ENCODE measurements at places on chromosomes 11 and 22.

GRCh38 chr22:39665661-39666431, 95.3 kb downstream of the CACNA1I start:
- no peaks in the 10 kb centered on the region for H3K36me3 ChIP-seq
- peaks cover 4% of the 10 kb centered on the region for H3K4me1 ChIP-seq
- no peaks in the 10 kb centered on the region for H3K27me3 ChIP-seq
- no peak for DNase-seq

- no peak within 1 kb of the TSS for H3K4me3 ChIP-seq
- H3K4me1 ChIP-seq, result no peaks in the 10 kb centered on the region
- peaks cover 4% of the 10 kb centered on the region for H3K27me3 ChIP-seq
- no peak within 1 kb of the TSS for H3K27ac ChIP-seq
Measured at GRCh38 chr11:59212744-59213631, at the start of gene MPEG1. MPEG1 (minus strand) TSS chr11:59212927; CDS start chr11:59212865, 62 bp downstream.

DNA sequence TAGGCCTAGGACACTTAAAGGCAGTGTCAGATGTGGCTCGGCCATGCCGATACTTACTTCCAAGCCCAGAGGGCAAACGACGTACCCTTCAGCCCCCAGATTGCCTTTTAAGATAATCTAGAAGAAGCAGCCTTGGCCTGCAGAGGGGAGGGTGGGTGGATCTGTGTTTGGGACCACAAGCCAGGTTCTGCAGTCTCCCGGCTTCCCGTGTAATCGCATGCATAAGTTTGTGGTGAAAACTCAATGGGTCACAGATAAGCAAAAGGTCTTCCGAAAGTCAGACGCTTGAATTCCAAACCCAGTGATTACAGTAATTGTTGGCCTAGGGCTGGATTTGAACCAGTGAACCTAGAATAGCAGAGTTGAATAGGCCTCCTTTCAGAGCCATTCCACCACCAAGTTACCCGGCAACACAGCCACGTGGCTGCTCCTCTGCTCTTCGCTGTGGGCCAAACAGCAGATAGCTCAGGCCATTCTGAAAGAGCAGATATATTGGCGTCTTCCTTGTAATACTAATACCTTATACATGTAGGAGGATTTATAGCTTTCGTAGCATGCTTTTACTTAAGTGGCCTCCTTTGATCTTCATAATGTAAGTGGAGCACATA, 170.8 kb upstream of the CADM1 start:
- no peak overlapping the region for H3K4me3 ChIP-seq
- no peaks in the 10 kb centered on the region for H3K36me3 ChIP-seq
- no peaks in the 10 kb centered on the region for H3K4me1 ChIP-seq
- no peak for DNase-seq
- H3K27me3 ChIP-seq, result no peaks in the 10 kb centered on the region
- no peak overlapping the region for H3K27ac ChIP-seq

DNA sequence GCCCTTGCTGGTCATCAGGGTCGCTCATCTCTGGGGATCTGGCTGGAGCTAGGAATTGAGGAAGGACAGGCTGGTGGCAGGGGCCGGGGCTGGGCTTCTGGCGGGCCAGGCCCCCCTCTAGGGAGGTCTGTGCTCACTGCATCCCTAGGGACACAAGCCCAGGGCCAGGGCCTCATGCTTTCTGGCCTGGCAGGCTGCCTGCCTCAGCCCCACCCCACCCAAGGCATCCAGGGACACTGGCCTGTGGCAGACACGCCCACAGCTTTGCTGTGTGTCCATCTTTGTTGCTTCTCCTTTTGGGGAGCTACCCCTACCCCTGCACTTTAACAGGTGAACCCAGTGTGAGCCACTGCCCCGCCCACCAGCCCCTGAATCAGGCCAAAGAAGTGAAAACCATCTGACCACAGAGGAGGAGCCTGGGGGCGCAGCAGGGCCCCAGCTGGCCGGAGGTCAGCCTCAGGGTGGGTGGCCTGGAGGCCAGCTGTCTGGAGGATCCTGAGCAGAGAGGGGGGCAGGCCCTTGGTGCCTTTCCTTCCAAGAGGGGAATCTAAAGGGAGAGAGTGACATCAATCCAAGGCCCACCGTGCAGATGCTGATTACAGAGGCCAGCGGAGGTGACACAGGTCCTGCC, 26.8 kb upstream of the CELSR1 start:
- DNase-seq, result no peak
- peaks cover 8% of the 10 kb centered on the region for H3K4me1 ChIP-seq
- no peak overlapping the region for H3K4me3 ChIP-seq
- H3K27me3 ChIP-seq, result no peaks in the 10 kb centered on the region
- no peak overlapping the region for H3K27ac ChIP-seq
- H3K36me3 ChIP-seq, result no peaks in the 10 kb centered on the region

GRCh38 chr22:38860283-38861169, 11.5 kb downstream of the CBX6 start:
- peaks cover 7% of the 10 kb centered on the region for H3K36me3 ChIP-seq
- H3K4me3 ChIP-seq, result no peak overlapping the region
- H3K27ac ChIP-seq, result no peak overlapping the region
- H3K27me3 ChIP-seq, result no peaks in the 10 kb centered on the region

DNA sequence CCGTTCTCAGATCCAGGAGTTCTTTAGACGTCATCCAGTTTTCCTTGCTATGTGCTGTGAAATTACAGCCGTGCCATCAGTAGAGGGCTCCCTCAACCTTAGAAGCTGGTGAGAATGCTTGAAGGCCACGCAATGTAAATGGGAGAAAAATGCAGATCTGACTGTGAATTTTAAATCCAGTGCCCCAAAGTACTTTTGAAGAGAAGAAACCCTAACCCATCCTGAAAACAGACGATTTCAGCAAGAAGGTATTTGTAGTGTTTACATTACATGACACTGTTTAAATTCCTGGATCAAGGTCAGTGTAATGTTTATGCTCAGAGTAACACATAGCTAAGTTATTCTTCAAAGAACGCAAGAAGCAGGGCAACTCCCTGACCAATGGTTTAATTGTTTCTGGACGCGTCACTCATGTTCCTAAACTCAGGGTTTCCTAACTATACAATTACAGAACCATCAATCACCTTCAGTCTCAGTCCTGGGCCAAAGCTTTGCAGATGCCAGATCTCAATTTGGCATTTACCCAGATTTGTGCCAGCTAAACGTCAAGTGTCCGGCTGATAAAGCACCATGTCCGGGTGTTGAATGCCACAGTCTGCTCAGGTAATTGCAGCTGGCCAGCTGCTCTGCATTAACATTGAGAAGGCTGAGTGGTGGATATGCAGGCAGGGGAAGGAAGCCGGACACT, 38.2 kb downstream of the ADAMTS8 start:
- peaks cover 32% of the 10 kb centered on the region for H3K27me3 ChIP-seq
- no peak overlapping the region for H3K4me3 ChIP-seq
- DNase-seq, result no peak
- H3K4me1 ChIP-seq, result no peaks in the 10 kb centered on the region
- H3K36me3 ChIP-seq, result no peaks in the 10 kb centered on the region

DNA sequence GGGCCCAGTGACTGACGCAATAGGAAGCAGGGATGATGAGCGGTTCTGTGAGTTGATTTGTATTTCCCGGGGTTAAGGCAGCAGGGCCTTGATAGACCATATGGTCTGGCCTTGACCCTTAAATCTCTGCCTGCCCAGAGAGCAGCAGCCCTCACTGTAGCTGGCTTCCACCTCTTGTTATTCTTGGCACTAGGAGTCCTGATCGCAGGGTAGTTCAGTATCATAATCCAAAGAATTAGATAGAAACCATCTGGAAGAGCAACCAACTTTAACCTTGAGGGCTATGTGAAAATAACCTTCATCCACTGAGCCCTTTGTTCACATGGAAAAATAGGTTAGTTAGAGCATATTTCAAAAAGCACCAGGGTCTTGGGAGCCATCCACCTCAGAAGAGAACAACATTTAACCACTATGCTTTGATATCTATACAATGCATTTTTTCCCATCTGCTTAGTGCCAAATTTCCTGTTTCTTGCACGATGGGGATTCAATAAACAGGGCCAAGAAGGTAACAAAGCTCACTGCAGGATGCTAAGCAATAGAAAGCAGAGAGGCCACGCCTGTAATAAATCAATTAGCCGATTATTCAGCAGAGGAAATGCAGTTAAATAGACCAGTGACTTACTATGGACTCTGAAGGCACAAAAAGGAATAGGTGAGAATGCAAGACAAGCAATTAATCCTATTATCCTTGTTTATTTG, 761.3 kb downstream of the OPCML start:
- H3K4me1 ChIP-seq, result no peaks in the 10 kb centered on the region
- no peaks in the 10 kb centered on the region for H3K27me3 ChIP-seq
- no peak overlapping the region for H3K27ac ChIP-seq

- peak overlapping the region; percentile 19 for H3K27ac ChIP-seq
- H3K4me3 ChIP-seq, result no peak overlapping the region
- no peaks in the 10 kb centered on the region for H3K36me3 ChIP-seq
- DNase-seq, result no peak
- H3K4me1 ChIP-seq, result peaks cover 5% of the 10 kb centered on the region
Measured at GRCh38 chr11:110128161-110128560, 35.0 kb downstream of the ZC3H12C start.

- no peaks in the 10 kb centered on the region for H3K27me3 ChIP-seq
- no peak for DNase-seq
Measured at GRCh38 chr11:4610258-4610935, 2.4 kb upstream of the TRIM68 start.

- peaks cover 49% of the 10 kb centered on the region for H3K4me1 ChIP-seq
- H3K27me3 ChIP-seq, result no peaks in the 10 kb centered on the region
- H3K27ac ChIP-seq, result no peak overlapping the region
- no peak for DNase-seq
- H3K4me3 ChIP-seq, result no peak overlapping the region
- H3K36me3 ChIP-seq, result no peaks in the 10 kb centered on the region
Measured at GRCh38 chr22:41922940-41923594, 3.5 kb downstream of the TNFRSF13C start.

- H3K27ac ChIP-seq, result no peak overlapping the region
- no peak overlapping the region for H3K4me3 ChIP-seq
- no peaks in the 10 kb centered on the region for H3K36me3 ChIP-seq
- H3K27me3 ChIP-seq, result peaks cover 44% of the 10 kb centered on the region
Measured at GRCh38 chr11:9092853-9093778, 1.7 kb upstream of the SCUBE2 start.

- no peaks in the 10 kb centered on the region for H3K27me3 ChIP-seq
- no peak for DNase-seq
- H3K4me1 ChIP-seq, result no peaks in the 10 kb centered on the region
- H3K27ac ChIP-seq, result no peak overlapping the region
Measured at GRCh38 chr22:46355996-46356471, 20.5 kb downstream of the TRMU start.

DNA sequence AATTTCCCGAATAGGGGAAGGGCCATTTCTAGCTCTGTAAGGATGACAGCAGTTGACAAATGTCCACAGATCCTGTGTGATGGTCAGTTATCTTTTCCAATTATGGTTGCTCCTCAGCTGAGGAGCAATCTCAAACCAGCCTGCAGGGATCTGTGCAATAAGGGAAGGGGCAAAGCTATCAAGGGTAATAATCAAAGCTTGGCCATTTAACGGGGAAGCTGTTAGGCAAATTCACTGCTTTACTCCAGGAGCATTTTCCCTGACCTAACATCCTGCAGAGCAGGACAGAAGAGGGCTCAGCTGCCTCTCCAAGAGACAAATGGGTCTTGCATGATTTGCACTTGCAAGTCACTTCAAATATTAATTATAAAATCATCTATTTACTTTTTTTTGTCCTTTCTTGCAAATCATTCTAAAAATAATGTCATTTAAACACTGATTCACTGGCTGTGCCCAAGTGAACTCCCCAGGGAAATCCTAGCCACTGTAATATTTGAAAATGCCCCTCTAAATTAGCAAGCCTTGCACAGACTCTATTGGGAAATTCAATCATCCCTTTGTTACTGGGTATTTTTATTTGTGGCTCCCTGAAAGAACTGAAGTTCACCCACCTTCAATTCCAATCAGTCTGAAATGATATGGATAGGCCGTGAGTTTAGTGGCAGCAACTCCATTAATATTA, 1256.7 kb downstream of the LRRC4C start:
- no peaks in the 10 kb centered on the region for H3K4me1 ChIP-seq
- H3K4me3 ChIP-seq, result no peak overlapping the region
- DNase-seq, result no peak
- H3K27ac ChIP-seq, result no peak overlapping the region
- no peaks in the 10 kb centered on the region for H3K36me3 ChIP-seq

- H3K27me3 ChIP-seq, result peaks cover 9% of the 10 kb centered on the region
- no peak overlapping the region for H3K4me3 ChIP-seq
- no peaks in the 10 kb centered on the region for H3K36me3 ChIP-seq
- no peak for DNase-seq
- peaks cover 11% of the 10 kb centered on the region for H3K4me1 ChIP-seq
Measured at GRCh38 chr22:45878051-45878781, 98.7 kb downstream of the WNT7B start.

- DNase-seq, result no peak
- H3K27ac ChIP-seq, result no peak overlapping the region
- no peaks in the 10 kb centered on the region for H3K4me1 ChIP-seq
- H3K27me3 ChIP-seq, result no peaks in the 10 kb centered on the region
Measured at GRCh38 chr11:10327254-10327653, 22.4 kb downstream of the ADM start.
